Astrocyte (in vitro differentiated cells and primary cell): ENCODE measurements at places on chromosomes 3 and 15. TPM values are rescaled to one million over a fixed set of nuclear protein-coding genes. Genes with fewer than 3 reads are reported as not detected.
A peak's percentile ranks its signal among the peaks of the same experiment; 100 is the strongest.

Gene SQOR
- total RNA-seq, result 4.0 and 4.2 TPM in 2 replicates

Gene STRA6
- 7.2 and 13.7 TPM in 2 replicates for total RNA-seq

Gene SEMA7A
- 26.7 and 36.3 TPM in 2 replicates for total RNA-seq

GRCh38 chr3:143843587-143843986, 4.7 kb downstream of the SLC9A9 start:
- DNase-seq, result no peak

DNA sequence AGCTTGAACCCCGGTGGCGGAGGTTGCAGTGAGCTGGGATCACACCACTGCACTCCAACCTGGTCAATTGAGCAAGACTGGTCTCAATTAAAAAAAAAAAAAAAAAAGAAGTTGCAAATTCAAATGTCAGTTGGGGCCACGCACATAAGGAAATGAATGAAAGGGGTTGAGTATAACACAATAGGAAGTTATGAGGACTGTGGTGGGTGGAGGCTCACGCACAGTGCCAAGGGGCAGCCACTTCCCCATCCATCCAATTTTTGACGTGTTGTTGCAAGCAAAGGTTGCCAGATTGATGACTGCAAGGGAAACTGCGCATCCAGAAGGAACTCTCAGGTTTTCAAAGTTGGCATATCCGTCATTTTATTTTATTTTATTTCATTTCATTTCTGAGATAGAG, 532.2 kb downstream of the NTRK3 start:
- DNase-seq, result no peak

GRCh38 chr15:70539912-70540530, 223.3 kb downstream of the UACA start:
- no peak for DNase-seq

DNA sequence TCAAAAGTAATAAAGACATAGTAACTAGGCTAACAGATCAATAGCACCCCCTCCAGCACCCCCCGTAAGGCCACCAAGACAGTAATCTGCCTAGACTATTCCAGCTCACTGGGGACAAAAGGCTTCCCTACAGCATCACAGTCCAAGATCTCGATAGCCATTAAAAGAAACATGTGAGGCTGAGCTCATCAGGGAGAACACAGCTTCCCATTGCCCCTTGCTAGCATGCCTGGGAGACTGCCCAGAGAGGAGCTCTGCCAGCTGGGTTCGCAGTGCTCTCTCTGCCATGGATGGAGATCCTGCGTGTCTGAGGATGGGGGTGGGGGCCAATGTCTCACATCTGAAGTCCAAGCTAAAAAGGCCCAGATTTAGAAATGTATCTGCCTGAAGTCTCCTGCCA, 17.8 kb downstream of the LRIG1 start:
- peak; percentile 84 for DNase-seq

DNA sequence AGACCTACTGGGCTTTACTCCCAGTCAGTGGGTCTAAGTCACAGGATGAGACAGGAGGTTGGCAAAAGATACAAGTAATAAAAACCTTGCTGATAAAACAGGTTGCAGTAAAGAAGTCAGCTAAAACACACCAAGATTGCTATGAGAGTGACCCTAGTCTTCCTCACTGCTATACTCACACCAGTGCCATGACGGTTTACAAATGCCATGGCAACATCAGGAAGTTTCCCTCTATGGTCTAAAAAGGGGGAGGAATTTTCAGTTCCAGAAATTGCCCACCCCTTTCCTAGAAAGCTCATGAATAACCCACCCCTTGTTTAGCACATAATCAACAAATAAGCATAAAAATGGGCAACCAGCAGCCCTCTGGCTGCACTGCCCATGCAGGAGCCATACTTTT, 966.7 kb upstream of the ROBO1 start:
- DNase-seq, result no peak

GRCh38 chr3:9692416-9692815, 11.2 kb upstream of the CPNE9 start:
- DNase-seq, result no peak

- DNase-seq, result no peak
These were observed 225.2 kb downstream of the WDR72 start for GRCh38 chr15:53534105-53534839.
